Kidney epithelial cell (primary cell): ENCODE measurements at places on chromosomes 1 and 21. TPM values are rescaled to one million over a fixed set of nuclear protein-coding genes. Genes with fewer than 3 reads are reported as not detected.

DNA sequence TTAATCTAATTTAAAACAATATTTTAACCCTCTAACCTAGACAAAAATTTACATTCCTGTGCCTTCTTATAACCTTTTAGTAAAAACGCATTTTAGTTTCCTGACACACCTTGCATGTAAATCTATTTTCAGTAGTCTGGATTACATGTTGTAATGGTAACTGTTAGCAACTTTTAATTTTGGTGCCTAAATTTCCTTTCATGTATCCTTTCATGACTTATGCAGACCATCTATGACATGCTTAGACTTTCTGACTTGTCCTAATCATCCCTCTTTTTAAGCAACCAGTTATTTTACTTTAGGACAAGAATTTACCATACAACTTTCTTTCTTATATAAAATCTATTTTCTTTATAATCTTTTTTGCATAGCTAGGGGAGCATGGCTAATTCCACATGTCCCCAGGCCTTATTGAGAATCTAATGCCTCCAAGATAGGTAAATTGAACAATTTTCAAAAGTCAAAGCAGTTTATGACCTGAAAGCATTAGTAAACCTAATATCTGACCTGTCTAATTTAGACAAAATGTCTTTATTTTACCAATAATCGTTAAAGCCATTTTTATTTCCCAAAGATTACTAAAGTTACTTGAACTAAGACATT is 57.5 kb upstream of the IL12RB2 start:
- DNase-seq: no peak

- peak; percentile 23 for DNase-seq
Measured at GRCh38 chr1:31004231-31004621, 61.3 kb downstream of the PUM1 start.

DNA sequence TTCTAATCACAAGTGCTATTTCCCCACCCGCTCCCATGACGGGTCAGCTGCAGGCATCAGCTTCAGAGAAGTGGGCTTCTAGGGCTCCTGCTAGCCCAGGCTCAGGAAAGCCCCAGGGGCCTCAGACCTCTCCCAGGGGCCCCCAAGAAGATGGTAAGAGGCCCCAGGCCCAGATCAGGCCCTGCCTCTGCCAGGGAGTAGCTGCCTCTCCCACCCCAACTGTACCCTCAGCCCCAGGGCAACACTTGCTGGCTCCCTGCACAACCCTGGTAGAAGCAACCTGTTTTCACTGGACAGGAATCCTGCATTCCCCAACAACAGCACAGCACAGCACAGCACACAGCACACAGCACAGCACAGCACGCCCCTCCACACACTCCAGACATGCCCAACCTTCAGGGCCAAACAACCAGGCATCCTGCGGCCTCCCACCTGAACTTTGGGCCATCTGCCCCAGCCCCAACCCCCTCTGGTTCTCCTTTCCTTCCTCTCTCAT is 6.5 kb downstream of the BLACAT1 start:
- no peak for DNase-seq

DNA sequence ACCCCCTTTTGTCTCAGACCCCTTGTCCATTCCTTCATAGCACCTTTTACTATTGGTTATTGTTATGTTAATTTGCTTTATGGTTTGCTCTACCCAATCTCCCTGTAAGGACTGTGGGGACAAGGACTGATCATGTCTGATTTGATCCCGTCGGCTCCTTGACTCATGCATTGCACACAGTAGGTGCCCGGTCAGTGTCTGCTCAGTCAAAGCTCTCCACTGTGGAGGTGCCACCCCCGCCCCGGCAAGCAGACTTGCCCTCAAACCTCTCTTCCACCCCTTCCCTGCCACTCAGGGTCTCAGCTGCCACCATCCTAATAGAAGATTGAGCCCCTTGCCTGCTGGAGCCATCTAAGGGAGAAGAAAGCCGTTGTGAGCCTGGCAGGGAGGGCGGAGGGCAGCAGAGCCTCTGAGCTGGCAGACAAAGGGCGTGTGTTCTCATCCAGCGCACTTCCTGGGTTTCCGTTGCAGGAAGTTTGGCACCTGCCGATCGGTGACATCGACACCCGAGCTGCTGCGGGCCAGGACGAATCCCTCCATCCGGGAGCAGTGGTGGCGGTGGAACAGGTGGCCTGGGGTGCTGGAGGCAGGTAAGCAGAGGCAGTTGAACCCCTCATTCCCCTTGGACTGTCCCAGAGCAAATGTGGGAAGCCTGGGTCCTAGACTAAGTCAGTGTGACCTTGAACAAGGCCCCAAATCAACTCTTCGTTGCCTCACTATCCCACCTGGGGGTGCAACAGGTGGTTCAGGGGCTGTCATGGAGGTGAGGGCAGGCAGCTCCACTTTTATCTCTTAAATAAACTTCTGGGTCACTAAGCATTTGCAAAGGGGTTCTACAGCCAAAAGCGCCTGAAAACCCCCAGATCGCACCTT is 2.2 kb upstream of the FBLIM1 start:
- no peak for DNase-seq

- DNase-seq: no peak
Measured at GRCh38 chr1:40692429-40692895, 958 bp downstream of the NFYC start.

GRCh38 chr1:181128592-181129497 is 40.3 kb downstream of the IER5 start:
- DNase-seq: no peak

DNA sequence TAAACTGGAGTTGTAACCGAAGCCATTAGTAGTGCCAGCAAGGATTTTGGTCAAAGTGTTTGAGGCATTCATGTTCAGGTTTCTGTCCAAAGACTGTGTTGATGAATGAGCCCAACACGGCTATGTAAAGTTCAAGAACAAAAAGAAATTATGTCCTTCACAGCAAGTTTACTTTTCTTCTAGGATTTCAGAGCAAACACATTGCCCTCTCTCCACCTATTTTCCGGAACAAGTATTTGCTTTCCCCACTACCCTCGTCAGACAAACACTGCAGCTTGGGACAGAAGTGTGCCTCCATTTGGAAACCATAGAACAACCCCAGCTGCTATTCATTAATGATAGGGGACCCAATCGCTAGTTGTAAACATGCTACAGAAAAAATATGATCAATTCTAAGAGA is 151.4 kb upstream of the C1orf105 start:
- no peak for DNase-seq

GRCh38 chr1:114668784-114669561 is 876 bp downstream of the DENND2C start:
- no peak for DNase-seq

DNA sequence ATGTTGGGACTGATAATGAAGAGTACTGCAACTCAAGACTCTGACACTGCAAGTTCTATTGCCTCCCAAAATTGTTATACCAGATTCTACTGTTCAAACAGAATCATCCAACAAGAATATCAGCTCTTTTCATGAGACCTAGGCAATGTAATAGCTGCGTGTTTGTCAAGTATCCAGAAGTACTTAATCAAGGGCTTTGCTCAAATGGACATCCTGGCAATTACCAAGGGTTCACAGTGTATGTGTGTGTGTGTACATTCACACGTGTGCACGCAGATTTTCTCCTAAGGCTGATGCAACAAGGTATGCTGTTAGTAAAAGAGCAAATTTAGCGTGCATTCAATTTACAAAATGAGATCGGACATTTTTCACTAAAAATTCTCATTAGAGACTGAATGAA is 174.6 kb downstream of the GABPA start:
- no peak for DNase-seq

DNA sequence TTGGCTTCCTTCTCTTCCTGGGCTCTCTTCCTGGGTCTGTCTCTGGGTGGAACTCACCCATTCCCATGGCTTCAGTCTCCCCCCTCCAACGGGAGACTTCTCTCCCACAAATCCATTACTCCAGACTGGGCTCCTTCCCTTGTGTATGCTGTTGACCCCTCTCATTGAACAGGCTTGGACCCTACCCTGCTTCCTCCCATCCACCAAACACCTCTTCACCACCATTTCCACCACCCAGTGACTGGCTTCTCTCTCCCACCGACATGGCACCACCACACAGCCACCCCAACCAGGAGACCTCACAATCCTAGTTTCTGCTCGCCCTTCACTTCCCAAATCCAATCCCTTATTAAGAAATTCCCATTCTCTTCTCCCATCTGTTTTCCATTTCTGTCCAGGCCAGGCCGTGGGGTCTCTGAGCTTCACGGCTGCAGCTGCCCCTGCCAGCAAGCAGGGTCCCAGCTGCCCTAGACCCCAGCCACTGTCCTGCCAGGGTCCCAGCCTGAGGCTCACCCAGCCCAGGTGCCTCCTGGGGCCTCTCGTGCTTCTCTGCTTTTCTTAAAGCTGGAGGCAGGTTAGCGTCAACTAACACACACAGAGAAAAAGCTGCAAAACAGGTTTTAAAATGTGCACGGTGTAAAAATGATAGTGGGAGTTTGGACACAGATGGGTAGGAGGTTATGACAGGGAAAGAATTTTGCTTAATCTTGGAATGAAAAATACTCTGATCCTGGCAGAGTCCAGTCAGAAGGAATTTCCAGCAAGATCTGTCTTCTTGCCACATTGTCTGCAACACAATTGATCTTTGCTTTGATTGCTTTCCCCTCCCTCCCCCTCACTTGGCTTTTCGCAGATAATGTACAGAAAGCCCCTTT is 383.8 kb upstream of the VAMP3 start:
- no peak for DNase-seq

GRCh38 chr1:59526240-59526639 is 229.3 kb downstream of the FGGY start:
- DNase-seq: no peak

DNA sequence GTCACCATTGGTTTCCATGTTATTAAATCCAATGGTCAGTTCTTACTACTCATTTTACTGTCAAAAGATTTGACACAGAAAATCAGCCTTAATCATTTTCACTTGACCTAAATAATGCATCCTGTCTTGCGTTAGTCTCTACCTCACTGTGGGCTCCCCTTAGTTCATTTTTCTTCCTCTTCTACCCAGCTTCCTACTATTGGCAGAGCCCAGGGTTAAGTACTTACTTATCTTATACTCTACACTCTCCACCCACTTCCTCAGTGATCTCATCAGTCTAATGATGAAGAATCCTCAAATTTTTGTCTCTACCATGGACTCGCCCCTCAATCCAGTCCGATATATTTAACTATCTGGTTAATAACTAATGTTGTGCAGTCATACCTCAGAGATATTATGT is 735.9 kb downstream of the KCNT2 start:
- no peak for DNase-seq

DNA sequence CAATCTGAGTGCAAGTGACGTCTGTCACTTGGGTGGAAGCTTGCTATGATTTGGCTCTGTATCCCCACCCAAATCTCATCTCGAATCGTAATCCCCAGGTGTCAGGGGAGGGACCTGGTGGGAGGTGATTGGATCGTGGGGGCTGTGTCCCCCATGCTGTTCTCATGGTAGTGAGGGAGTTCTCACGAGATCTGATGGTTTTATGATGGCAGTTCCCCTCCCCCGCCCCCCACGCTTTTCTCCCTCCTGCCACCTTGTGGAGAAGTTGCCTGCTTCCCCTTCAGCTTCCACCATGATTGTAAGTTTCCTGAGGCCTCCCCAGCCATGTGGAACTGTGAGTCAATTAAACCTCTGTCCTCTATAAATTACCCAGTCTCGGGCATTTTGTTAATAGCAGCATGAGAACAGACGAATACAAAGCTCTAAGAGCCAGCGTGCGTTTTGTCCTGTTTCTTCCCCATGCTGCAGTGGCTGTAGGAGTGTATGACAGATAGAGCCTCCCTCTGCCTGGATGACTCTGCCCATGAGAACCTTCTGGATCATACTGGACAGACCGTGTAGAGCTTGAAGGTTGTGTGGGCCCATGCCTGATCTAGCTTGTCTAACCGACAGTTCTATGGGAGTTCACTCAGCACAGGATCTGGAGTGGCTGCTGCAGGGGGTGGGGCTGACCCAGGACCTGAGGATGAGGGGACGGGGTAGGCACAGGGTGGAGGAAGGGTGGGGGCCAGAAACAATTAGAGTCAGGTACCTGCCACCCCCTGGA is 139.7 kb upstream of the ERRFI1 start:
- no peak for DNase-seq

FMN2 gene
- 0.33 and 1.6 TPM in 2 replicates for total RNA-seq

SPRR2E gene
- total RNA-seq: not detected in 2 replicates

THEM4 gene
- 15.4 and 21.7 TPM in 2 replicates for total RNA-seq

WLS gene
- 39.2 and 55.0 TPM in 2 replicates for total RNA-seq

MGST3 gene
- total RNA-seq: 122 and 150 TPM in 2 replicates
